Fibroblast of lung (primary cell): ENCODE measurements at places on chromosomes 3 and 15.

DNA sequence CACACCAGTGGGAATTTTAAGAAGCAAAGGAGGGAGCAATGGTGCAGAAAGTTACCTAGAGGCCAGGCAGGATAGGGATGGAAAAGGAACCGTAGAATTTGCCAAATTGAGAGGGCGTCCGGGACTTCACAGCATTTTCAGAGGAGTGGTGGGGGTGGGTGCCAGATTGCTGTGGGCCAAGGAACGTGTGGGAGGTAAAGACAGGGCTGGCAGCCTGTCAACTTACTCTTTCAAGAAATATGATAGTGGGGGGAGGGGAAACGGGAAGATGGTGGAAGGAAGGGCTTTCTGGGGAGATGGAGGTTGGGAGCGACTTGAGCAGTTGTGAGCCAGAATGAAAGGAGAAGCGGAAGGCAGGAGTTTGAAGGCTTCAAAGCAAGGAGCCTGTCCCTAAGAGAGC lies 1.4 kb upstream of the SLC6A11 start:
- no peak overlapping the region for H3K27ac ChIP-seq
- H3K27me3 ChIP-seq, result peaks cover 3% of the 10 kb centered on the region
- no peak overlapping the region for H3K4me3 ChIP-seq
- no peak for DNase-seq
- H3K36me3 ChIP-seq, result no peaks in the 10 kb centered on the region

DNA sequence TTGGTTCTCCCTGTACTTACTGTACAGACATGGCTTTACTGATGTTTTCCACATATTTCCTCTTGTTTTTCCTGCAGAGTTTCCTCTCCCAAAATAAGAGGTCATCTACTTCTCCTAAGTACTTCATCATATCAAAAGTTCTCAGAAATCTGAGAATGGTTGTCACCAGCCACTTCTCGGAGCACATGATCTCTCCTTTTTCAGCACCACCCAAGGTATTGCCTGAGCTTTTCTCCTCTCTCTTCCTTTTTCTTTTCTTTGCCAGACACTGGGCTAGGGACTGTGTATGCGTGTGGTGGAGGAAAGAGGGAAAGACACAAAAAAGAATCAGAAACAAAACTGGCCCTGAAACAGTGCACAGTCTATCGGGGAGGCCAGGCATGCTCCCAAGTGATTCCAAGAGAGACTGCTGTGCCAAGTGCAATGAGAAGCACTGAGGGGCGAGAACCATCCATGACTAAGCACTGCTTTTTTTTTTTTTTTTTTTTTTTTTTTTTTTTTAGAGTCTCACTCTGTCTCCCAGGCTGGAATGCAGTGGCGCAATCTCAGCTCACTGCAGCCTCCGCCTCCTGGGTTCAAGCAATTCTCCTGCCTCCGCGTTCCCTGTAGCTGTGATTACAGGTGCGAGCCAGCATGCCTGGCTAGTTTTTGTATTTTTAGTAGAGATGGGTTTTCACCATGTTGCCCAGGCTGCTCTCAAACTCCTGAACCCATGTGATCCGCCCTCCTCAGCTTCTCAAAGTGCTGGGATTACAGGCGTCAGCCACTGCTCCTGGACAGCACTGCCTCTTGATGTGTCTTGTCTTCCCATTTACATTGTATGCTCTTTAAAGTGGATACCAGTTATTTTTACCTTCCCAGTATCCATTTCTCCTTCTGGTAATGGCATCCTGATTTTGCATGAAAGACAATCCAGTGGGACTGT lies 194.0 kb upstream of the FEZF2 start:
- H3K27me3 ChIP-seq, result no peaks in the 10 kb centered on the region
- H3K36me3 ChIP-seq, result no peaks in the 10 kb centered on the region
- H3K4me1 ChIP-seq, result peaks cover 15% of the 10 kb centered on the region

DNA sequence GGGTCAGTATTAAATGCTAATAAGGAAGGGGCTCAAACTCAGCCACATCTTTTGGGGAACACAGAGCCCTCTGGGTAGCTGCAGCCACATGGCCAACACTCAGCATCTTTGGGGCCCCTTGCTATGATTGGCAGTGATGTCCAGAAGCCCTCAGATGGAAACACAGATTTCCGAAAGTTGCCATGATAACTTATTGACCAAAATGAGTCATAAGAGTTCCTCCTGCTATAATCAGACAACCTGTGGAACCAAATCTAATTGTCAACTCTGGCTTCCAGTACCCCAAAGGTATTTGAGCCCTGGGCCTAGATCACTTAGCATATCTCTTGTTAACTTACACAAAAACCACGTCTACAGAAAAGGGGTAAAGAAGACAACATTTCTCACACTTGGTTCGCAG lies 392.2 kb downstream of the KCNH8 start:
- no peak overlapping the region for H3K4me3 ChIP-seq
- H3K27me3 ChIP-seq, result no peaks in the 10 kb centered on the region
- H3K4me1 ChIP-seq, result no peaks in the 10 kb centered on the region
- no peak for DNase-seq

- peaks cover 6% of the 10 kb centered on the region for H3K27me3 ChIP-seq
- no peaks in the 10 kb centered on the region for H3K4me1 ChIP-seq
- DNase-seq, result peak; percentile 99
- no peak overlapping the region for H3K4me3 ChIP-seq
- H3K27ac ChIP-seq, result no peak overlapping the region
Observed at GRCh38 chr3:198071602-198072287, 111.7 kb downstream of the LMLN start.

- H3K4me3 ChIP-seq, result no peak overlapping the region
- peak; percentile 54 for DNase-seq
Observed at GRCh38 chr15:73936181-73936580, 9.9 kb downstream of the LOXL1 start.

GRCh38 chr3:14789221-14789620 lies 29.5 kb upstream of the FGD5 start:
- DNase-seq, result no peak
- H3K27ac ChIP-seq, result no peak overlapping the region
- H3K36me3 ChIP-seq, result no peaks in the 10 kb centered on the region

GRCh38 chr3:7309641-7310102 lies 448.8 kb downstream of the GRM7 start:
- DNase-seq, result peak; percentile 96
- H3K4me3 ChIP-seq, result no peak overlapping the region
- no peaks in the 10 kb centered on the region for H3K27me3 ChIP-seq
- H3K4me1 ChIP-seq, result no peaks in the 10 kb centered on the region

DNA sequence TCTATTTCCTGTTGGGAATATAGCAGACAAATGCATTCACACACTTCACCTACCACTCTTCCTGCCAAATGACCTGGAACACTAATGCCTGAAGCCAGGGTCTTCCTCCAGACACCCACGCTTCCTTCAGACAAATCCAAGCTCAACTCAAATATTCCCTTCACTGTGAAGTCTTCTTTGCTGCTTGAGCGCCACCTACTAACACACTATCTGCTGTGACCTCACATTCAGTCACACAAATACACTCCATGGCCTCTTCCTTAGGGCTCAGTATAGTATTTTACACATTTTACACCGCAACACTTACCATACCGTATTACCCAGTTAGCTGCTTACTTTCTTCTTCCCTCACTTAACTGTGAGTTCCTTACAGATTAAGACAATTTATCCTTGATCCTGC lies 149.4 kb downstream of the SHOX2 start:
- no peak overlapping the region for H3K4me3 ChIP-seq
- no peaks in the 10 kb centered on the region for H3K4me1 ChIP-seq
- H3K36me3 ChIP-seq, result no peaks in the 10 kb centered on the region
- no peaks in the 10 kb centered on the region for H3K27me3 ChIP-seq
- no peak for DNase-seq
